ENCODE measurements at places on chromosomes 13 and 19.

DNA sequence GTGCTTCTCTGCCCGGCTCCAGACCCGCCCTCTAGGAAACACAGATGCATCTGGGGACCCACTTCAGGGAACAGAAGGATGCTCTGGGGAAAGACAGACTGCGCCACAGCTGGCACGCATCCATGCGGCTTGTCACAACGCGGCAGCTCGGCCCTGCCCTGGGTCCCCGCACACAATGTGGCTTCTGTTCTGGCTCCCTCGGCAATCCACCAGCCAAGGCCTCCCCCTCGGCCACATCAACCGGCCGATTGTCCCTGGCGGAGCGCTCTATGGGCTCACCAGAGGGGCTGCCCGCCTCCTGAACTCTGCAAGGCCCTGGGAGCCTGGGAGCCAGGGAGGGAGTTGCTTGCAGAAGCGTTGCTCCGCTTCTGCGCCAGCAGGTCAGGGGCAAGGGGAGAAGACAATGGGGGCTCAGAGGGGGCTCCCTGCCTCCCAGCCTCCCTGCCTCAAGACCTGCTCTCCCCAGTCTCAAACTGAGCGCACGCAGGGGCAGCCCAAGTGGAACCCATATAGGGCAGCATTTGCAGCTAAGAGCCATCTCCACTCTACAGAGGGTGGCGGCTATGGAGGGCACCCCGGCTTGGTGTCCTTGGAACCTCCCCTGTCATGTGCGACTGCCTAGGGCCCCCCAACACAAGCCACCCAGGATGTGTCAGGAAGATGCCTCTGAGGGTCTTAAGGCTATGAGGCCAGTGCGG lies 37.9 kb downstream of the MLLT1 start:
- DNase-seq = no peak

DNA sequence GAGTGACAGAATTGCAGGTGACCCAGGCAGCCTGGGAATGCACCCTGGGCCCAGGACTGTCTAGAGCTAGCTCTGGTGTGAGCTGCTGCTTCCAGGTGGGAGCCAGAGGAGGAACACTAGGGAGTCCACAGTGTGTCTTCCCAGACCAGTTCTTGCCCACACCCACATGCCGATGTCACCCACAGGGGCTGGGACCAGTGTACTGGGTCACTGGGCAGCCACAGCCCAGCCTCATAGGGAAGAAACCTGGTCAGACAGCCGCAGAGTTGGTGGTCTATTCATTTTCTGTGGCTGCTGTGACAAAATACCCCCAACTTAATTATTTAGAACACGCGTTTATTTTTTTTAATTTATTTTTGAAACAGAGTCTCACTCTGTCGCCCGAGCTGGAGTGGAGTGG lies 3.1 kb downstream of the RNF225 start:
- no peak for DNase-seq

DNA sequence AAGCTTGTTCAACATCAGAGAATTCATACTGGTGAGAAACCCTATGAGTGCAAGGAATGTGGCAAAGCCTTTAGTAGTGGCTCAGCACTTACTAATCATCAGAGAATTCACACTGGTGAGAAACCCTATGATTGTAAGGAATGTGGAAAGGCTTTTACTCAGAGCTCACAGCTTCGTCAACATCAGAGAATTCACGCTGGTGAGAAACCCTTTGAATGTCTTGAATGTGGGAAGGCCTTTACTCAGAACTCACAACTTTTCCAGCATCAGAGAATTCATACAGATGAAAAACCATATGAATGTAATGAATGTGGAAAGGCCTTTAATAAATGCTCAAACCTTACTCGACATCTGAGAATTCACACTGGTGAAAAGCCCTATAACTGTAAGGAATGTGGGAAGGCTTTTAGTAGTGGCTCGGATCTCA lies 25.2 kb downstream of the ZNF383 start:
- no peak for DNase-seq

GRCh38 chr19:51367565-51368365 lies 1.0 kb downstream of the CLDND2 start:
- peak; percentile 95 for DNase-seq

All from stimulated activated CD8-positive, alpha-beta memory T cell treated with anti-CD3 and anti-CD28 coated beads, Interleukin-7, amount 100 ng/mL, for 1 hour (primary cell).